ENCODE measurements at places on chromosomes 5 and 9.
A peak's percentile ranks its signal among the peaks of the same experiment; 100 is the strongest.

DNA sequence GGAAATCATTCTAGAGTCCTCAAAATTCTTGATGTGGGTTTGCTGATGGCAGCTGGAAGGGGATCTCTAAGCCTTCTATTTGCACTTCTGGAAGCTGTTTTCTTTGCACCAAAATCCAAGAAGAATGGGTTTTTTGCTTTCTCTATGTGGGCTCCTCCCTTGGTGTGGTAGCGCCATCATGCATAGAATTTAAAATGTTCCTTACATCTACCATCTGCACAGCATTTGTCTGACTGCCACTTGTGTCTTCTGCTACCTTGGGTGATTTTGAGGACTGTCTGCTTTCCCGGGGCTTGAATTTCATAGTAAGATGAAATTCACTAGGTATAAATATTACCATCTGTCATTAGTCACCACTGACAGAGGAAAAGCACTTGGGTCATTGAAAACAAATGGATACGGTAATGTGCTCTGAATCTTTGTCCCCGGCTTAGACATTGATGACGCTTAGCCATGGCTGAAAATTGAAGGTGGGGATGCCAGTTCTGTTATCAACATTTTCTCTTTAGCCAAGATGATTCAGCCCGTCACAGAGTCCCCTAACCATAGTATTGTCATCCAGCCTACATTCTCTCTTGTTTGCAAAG, 30.0 kb downstream of the SNX30 start:
- DNase-seq = peak; percentile 22

DNA sequence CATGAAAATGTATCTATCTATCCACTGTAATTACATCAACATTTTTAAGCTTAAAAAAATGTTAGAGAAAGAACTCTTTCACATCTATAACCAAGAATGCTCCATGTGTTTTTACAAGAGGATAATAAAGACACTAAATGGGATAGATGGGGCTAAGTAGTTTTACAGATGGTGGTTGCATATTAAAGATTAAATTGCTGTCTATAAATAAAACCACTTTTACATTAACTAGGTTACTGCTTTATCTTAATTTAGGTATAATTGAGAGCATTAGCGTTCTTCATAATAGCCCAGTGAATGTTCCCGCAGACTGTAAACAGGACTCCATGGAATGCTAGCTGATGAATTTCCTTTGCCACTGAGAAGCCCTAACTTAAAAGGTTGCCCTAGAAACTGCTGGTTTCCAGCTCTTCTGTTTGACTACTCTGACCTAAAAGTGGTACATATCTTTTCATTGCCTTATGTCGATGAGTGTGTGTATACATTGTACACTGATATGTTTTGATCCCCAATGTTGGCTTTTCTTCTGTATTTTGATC, 117.9 kb downstream of the SGCD start:
- DNase-seq = no peak

DNA sequence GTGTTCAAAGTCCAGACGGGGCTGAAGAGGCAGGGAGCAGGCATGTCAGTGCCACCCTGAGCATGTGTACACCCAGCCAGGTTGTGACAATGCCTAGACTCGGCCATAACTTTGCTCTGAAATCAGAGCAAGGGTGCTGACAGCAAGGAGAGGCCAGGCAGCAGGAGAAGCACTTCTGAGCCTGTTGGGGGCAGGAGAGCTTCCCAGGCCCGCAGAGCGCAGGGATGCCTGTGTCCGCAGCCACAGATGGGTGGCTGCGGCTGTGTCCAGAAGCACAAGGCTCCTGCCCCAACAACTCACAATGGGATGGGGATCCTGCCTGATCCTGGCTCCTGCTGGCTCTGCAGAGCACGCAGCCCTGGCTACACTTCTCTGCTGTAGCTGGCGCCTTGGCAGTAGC, 373.9 kb downstream of the CHSY3 start:
- DNase-seq = no peak

DNA sequence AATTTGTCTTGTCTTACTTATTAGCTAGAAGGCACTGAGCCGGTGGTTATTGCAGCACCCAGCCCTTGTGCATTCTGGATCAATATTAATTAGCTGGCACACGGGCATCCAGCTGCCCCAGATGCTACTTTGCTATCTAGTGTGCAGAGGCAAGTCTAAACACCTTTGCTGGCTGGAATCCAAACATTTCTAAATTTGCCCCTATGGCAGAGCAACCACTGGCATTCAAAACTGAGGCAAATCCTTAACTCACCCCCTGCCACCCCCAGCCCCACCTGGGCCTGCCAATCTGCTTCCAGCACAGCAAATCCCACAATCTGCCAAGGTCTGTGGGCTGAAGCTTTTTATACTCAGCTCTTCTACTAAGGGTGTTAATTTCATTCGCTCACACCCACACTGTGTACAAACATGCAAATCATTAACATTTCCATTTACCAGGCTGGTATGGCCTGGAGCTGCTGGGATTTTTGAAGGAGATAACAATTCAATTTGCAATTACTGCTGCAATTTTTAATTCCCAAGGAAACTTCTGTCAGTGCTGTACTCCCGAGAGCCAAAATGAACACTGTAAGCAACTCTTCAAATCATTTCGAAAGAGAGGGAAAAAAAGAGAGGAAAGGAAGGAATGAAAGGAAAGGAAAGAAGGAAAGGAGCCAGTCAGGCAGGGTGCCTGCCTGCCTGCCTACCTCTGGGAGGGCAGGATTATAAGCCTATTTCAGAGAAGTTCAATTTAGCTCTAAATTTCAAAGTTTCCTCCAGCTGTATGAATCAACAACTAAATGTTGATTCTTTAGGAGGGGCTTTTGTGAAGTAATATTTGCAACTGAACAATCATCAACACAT, 35.5 kb downstream of the RAPGEF1 start:
- DNase-seq = peak; percentile 94

DNA sequence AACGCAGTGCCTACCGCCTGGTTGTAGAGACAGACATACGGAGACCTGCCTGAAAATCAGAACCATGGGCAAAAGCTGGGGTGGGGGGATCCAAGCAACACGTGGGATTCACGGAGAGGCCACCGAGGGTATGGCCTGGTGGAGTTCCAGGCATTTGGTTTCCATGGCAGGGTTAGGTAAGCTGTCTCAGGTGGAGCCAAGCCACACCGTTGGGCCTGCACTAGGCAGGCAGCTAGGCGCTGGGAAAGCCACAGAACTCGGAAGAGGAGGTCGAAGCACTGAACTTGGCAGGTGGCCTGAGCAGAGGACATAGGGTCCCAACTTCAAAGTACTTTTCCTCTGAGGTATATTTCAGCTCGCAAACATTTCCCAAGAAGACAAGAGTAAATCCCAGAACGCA, 111.6 kb downstream of the ISL1 start:
- no peak for DNase-seq

- DNase-seq = no peak
Measured at GRCh38 chr5:23367874-23368273, 139.5 kb upstream of the PRDM9 start.

- no peak for DNase-seq
Measured at GRCh38 chr5:1380910-1381309, 36.0 kb upstream of the CLPTM1L start.

DNA sequence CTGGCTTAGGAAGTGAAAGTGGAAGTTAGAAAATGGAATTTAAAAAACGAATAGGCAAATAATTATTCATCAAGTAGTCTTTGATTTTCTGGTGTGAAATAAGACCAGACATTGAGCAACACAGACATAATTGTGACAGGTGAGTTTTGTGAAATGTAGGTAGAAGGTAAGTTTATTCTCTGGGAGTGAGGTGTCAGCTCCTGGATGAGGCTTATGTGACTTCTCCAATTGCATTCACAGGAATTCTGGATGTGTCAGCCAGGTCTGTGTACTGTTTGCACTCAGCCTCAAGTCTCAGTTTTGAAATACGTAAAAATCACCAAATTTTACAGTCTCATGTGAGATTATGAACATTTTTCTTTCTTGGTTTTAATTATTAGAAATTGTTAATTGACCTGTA, 537.6 kb downstream of the CETN3 start:
- no peak for DNase-seq

GRCh38 chr9:35552376-35552775, 52.7 kb upstream of the TESK1 start:
- no peak for DNase-seq

GRCh38 chr9:83651558-83651957, 28.6 kb downstream of the IDNK start:
- DNase-seq = no peak

Measured in NCI-H1694 treated with DMSO at 0.1 percent for 48 hours (cell line).